Thyroid gland (tissue), 4 donors: ENCODE measurements at places on chromosomes 3 and 15. TPM values are rescaled to one million over a fixed set of nuclear protein-coding genes. Genes with fewer than 3 reads are reported as not detected.

GRCh38 chr3:77605308-77605707, 565.4 kb downstream of the ROBO2 start:
- H3K27me3 ChIP-seq: no peaks in the 10 kb centered on the region
- H3K4me1 ChIP-seq: no peaks in the 10 kb centered on the region

- no peak overlapping the region for H3K27ac ChIP-seq
- DNase-seq: no peak
- no peaks in the 10 kb centered on the region for H3K36me3 ChIP-seq
Observed at GRCh38 chr3:124362455-124362854, 367.8 kb upstream of the UMPS start.

- H3K27ac ChIP-seq: no peak overlapping the region
- H3K4me1 ChIP-seq: no peaks in the 10 kb centered on the region
- H3K27me3 ChIP-seq: no peaks in the 10 kb centered on the region
- H3K36me3 ChIP-seq: no peaks in the 10 kb centered on the region
Observed at GRCh38 chr3:188322135-188322887, 168.4 kb downstream of the LPP start.

DNA sequence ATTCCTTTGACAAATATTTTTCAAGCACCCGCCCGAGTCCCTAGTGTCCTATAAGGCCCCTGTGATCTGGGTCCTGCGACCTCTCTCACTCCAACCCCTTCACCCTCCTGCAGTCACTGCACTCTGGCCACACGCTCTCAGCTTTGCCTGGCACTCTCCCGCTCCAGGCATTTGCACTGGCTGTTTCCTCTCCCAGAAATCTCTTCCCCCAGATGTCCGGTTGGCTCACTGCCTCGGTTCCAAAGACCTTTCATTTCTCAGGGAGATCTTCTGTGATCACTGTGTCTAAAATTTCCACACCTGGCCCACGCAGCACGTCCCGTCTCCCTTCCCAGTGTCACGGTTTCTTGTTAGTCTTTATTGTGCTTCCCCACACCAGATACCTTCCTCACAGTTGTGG, 97.4 kb downstream of the WNT7A start:
- H3K4me3 ChIP-seq: no peak overlapping the region
- H3K27me3 ChIP-seq: no peaks in the 10 kb centered on the region
- no peaks in the 10 kb centered on the region for H3K4me1 ChIP-seq
- H3K36me3 ChIP-seq: no peaks in the 10 kb centered on the region
- no peak overlapping the region for H3K27ac ChIP-seq

- no peak overlapping the region for H3K4me3 ChIP-seq
- no peaks in the 10 kb centered on the region for H3K4me1 ChIP-seq
- no peak for DNase-seq
- no peak overlapping the region for H3K27ac ChIP-seq
- H3K27me3 ChIP-seq: no peaks in the 10 kb centered on the region
Observed at GRCh38 chr3:4421121-4421520, 45.9 kb downstream of the SUMF1 start.

DNA sequence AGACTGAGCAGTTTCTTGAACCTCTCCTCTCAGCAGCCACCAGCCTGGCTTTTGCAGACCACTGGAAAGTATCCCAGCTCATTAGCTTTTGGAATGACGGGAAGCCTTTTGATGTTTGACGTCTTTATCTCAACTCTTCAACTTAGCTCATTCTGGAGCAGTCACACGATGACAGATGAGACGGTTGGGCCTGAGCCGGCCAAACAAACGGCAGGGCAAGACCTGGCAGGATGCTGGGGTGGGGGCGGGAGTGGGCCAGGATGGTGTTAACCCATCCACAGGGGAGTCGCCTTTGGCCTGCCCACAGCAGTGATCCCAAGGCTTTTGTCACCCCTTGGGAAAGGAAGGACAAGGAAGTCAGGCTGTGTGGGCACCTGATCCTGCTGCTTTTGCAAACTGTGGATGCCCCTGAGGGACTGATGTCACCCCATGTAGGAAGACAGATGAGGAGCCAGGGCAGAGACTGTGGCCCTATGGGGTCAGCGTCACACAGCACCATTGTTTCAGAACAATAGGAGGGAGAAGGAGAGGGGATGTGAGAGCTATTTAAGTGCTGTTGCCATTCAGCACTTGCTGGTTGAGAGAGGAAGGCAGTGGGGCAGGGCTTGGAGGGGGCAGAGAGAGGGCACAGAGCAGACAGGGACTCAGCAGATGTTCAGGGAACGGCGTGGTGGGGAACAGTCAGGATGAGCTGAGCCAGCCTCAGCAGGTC, 121.9 kb upstream of the CTDSPL start:
- no peak for DNase-seq
- no peaks in the 10 kb centered on the region for H3K27me3 ChIP-seq
- H3K4me3 ChIP-seq: no peak overlapping the region
- H3K27ac ChIP-seq: peak overlapping the region; percentile 50

ACP3 gene
- total RNA-seq: 3.2 TPM

- DNase-seq: no peak
- no peaks in the 10 kb centered on the region for H3K27me3 ChIP-seq
- no peaks in the 10 kb centered on the region for H3K36me3 ChIP-seq
- no peaks in the 10 kb centered on the region for H3K4me1 ChIP-seq
- no peak overlapping the region for H3K27ac ChIP-seq
- no peak overlapping the region for H3K4me3 ChIP-seq
Observed at GRCh38 chr3:112512320-112512719, 13.0 kb upstream of the BTLA start.

EPHA6 gene
- total RNA-seq: 7.0 TPM

GRCh38 chr3:59001675-59002074, 48.1 kb downstream of the CFAP20DC start:
- no peaks in the 10 kb centered on the region for H3K27me3 ChIP-seq
- no peak for DNase-seq
- H3K36me3 ChIP-seq: no peaks in the 10 kb centered on the region
- H3K4me3 ChIP-seq: no peak overlapping the region
- H3K4me1 ChIP-seq: no peaks in the 10 kb centered on the region
- no peak overlapping the region for H3K27ac ChIP-seq

SERINC4 gene
- not detected for total RNA-seq

TJP1 gene
- total RNA-seq: 166 TPM

- no peak for DNase-seq
- no peak overlapping the region for H3K27ac ChIP-seq
Observed at GRCh38 chr15:59312205-59312604, 60.5 kb downstream of the MYO1E start.

DNA sequence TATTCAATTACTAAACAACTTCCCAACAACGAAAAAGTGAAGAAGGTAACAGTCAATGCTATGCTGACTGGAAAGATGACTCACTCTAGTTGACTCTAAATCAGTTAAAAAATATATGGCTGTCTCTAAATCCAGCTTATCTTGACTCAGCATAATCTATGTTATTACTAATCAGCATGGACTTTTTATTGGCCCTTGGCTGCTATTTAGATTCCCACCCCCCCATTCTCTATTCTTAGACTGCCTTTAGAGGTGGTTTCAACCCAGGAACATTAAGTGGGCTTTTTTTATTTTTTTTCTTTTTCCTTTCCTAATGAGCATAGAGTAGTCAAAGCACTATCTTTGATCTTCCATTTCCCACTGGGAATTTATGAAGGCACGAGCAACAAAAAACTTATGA, 1.9 kb downstream of the PCOLCE2 start:
- H3K27me3 ChIP-seq: no peaks in the 10 kb centered on the region
- no peak for DNase-seq
- H3K4me3 ChIP-seq: no peak overlapping the region
- peaks cover 13% of the 10 kb centered on the region for H3K4me1 ChIP-seq
- no peak overlapping the region for H3K27ac ChIP-seq

DNA sequence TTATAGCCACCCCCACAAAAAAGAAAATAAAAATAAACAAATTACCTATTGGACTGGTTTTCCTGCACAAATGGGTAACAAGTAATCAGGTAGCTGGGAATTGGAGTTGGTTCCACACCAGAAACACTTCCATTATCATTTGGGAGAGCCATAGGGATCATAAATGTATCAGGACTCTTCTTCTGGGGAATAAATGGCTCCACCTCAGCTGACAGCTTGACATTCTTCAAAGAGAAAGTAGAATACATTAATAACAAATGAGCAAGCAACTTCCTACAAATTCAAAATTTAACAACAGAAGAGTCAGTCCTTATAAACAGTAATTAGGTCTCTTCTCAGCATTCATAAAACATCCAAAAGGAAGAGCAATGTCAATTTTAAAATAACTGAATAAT, 8.7 kb downstream of the SECISBP2L start:
- DNase-seq: no peak
- no peaks in the 10 kb centered on the region for H3K36me3 ChIP-seq
- no peak overlapping the region for H3K27ac ChIP-seq

MYZAP gene
- total RNA-seq: 3.2 TPM
